ENCODE measurements at places on chromosomes 1 and 21. TPM values are rescaled to one million over a fixed set of nuclear protein-coding genes. Genes with fewer than 3 reads are reported as not detected.

The NBPF8 gene
- 5.1 TPM for total RNA-seq

The SLAMF7 gene
- total RNA-seq = 1.7 TPM

The ZSWIM5 gene
- total RNA-seq = 0.46 TPM

The GJA4 gene
- not detected for total RNA-seq

The RALGPS2 gene
- total RNA-seq = 29.1 TPM

The CFHR3 gene
- total RNA-seq = 0.14 TPM

The MGST3 gene
- total RNA-seq = 201 TPM

The TNFRSF25 gene
- total RNA-seq = 4.9 TPM

The DCDC2B gene
- total RNA-seq = not detected

The YY1AP1 gene
- 42.0 TPM for total RNA-seq

The HES2 gene
- 2.6 TPM for total RNA-seq

The FMO2 gene
- total RNA-seq = not detected

The CLEC20A gene
- total RNA-seq = not detected

The BTG2 gene
- total RNA-seq = 16.0 TPM

The KCNK1 gene
- 25.2 TPM for total RNA-seq
